ENCODE measurements at places on chromosomes 3 and 15. TPM values are rescaled to one million over a fixed set of nuclear protein-coding genes. Genes with fewer than 3 reads are reported as not detected.
A peak's percentile ranks its signal among the peaks of the same experiment; 100 is the strongest.

DNA sequence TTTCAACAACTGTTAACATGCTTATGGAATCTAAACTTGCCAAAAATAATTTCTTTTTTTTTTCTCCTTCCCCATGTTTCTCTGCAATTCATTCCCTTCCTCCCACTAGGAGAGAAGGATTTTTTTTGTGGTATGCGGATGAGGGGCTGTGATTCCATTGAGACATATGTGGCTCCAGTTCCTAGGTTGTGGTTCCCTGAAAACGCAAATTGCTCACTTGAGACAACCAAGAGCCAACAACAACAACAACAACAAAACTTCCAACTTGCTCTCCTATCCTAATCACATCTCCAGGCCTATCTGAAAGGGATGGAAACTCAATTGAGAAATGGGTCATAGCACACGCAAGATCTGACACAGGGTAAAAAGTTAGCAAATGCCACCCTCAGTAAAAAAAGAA, 406.5 kb upstream of the TGFBR2 start:
- peaks cover 6% of the 10 kb centered on the region for H3K4me1 ChIP-seq
- H3K27ac ChIP-seq: no peak overlapping the region
- H3K4me3 ChIP-seq: no peak overlapping the region
- no peaks in the 10 kb centered on the region for H3K36me3 ChIP-seq
- H3K27me3 ChIP-seq: no peaks in the 10 kb centered on the region
- DNase-seq: no peak

GRCh38 chr3:42803414-42804105, 730 bp downstream of the HIGD1A start:
- peaks cover 2% of the 10 kb centered on the region for H3K27me3 ChIP-seq
- peak overlapping the region; percentile 83 for H3K4me3 ChIP-seq
- H3K4me1 ChIP-seq: peaks cover 3% of the 10 kb centered on the region
- no peaks in the 10 kb centered on the region for H3K36me3 ChIP-seq

- H3K27me3 ChIP-seq: peaks cover 29% of the 10 kb centered on the region
- no peaks in the 10 kb centered on the region for H3K4me1 ChIP-seq
- no peak for DNase-seq
- no peaks in the 10 kb centered on the region for H3K36me3 ChIP-seq
- no peak overlapping the region for H3K27ac ChIP-seq
- H3K4me3 ChIP-seq: no peak overlapping the region
Measured at GRCh38 chr3:100698736-100699135, 10.6 kb upstream of the TFG start.

DNA sequence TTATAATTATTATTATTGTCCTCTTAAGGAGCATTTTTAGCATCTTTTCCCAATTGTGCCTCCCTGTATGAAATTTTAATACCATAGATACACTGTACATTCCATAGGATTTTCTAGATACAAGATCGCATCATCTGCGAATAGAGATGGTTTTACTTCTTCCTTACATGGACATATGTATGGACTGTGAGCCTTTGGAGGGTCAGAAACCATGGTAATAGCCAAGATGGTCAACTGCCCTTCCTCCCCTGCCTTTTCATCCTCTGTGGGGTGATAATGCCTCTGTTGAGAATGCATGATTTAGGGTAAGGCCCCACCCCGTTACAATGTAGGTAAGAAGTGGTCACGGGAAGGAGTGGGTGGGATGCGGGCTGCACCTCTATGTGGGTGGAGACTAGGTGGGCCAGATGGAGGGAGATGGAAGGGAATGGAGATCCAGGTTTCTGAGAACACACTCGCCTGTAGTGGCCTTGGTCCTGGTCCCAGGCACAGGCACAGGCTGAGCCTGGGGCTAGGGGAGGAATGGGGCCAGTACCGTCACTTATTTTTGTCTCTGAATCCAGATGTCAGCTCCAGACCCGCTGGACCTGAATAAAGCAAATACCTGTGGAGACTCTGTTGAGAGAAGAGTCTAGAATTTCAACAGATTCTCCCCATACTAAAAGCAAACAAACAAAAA, 31.7 kb downstream of the GOLGA6A start:
- H3K4me3 ChIP-seq: no peak overlapping the region
- H3K4me1 ChIP-seq: peaks cover 32% of the 10 kb centered on the region
- H3K27ac ChIP-seq: peak overlapping the region; percentile 95
- DNase-seq: no peak

GRCh38 chr3:190124067-190124466, 3.4 kb upstream of the P3H2 start:
- DNase-seq: no peak
- H3K36me3 ChIP-seq: no peaks in the 10 kb centered on the region
- no peak overlapping the region for H3K4me3 ChIP-seq
- peaks cover 7% of the 10 kb centered on the region for H3K4me1 ChIP-seq

GRCh38 chr3:29696311-29696710, 415.4 kb downstream of the RBMS3 start:
- no peaks in the 10 kb centered on the region for H3K36me3 ChIP-seq
- no peak for DNase-seq
- H3K27me3 ChIP-seq: no peaks in the 10 kb centered on the region
- H3K4me1 ChIP-seq: peaks cover 10% of the 10 kb centered on the region

DNA sequence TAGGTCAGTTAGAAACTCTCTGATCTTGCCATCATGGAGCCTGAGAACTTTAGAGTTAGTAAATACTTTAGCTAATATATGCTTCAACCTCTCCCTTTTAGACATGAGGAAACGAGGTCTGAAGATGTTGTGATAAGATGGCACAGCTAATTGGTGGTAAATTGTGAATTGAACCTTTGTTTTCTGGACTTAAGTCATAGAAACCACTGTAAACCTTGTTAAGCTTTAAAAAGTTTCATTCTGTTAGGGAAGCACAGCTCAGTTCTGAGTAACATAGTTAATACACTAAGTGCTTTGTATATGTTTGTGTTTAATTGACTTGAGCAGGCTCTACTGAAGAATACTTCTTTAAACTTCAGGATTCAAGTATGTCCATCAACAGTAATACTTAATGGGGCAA, 108.6 kb downstream of the AKAP13 start:
- peaks cover 2% of the 10 kb centered on the region for H3K36me3 ChIP-seq
- no peak overlapping the region for H3K27ac ChIP-seq
- H3K4me1 ChIP-seq: no peaks in the 10 kb centered on the region
- no peaks in the 10 kb centered on the region for H3K27me3 ChIP-seq

DNA sequence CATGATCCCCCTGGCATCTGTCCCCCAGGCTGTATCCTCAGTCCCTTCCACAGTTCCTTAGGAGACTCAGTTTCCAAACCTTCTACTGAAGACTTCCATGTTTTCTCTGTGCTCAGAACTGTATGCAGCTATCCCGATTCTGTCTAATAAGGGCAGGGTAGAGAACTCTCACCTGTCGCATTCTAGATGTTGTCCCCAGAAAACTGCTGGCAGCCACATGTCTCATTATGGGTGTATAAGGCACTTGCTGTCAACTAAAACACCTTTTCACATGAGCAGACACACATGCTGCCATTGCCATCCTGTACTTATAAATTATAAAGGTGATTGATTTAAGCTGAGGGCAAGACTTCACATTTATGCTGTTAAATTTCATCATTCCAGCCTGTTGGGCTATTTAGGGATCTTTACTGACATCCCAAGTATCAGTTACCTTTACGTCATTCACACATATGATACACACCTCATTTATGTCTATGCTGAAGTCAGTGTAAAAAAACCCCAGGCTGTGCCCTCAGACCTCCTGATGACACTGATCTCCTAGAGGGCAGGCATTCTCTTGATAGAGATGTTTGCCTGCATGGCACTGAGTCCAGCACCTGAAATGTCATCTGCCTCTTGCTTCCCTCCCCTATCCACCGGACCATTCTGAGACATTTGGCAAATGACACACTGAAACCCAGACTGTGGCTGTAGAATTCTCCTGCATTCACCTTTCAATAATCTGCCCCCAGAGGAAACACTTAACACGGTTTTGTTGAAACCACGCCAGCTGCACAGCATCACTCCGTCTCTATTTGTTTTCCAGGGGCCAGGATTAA, 35.8 kb downstream of the BTD start:
- H3K36me3 ChIP-seq: no peaks in the 10 kb centered on the region
- no peak overlapping the region for H3K4me3 ChIP-seq
- peak overlapping the region; percentile 76 for H3K27ac ChIP-seq
- peaks cover 28% of the 10 kb centered on the region for H3K4me1 ChIP-seq
- no peak for DNase-seq

GRCh38 chr15:90707489-90707888, 9.7 kb upstream of the BLM start:
- H3K27me3 ChIP-seq: no peaks in the 10 kb centered on the region
- H3K27ac ChIP-seq: no peak overlapping the region
- H3K4me1 ChIP-seq: no peaks in the 10 kb centered on the region
- H3K36me3 ChIP-seq: no peaks in the 10 kb centered on the region
- no peak for DNase-seq
- H3K4me3 ChIP-seq: no peak overlapping the region

- H3K27ac ChIP-seq: peak overlapping the region; percentile 92
- H3K27me3 ChIP-seq: no peaks in the 10 kb centered on the region
- no peaks in the 10 kb centered on the region for H3K4me1 ChIP-seq
- H3K36me3 ChIP-seq: no peaks in the 10 kb centered on the region
- no peak for DNase-seq
Measured at GRCh38 chr15:98547741-98548138, 100.6 kb upstream of the IGF1R start.

Gene LRTM1
- not detected for total RNA-seq

- DNase-seq: no peak
- H3K4me3 ChIP-seq: no peak overlapping the region
- no peaks in the 10 kb centered on the region for H3K4me1 ChIP-seq
- H3K27ac ChIP-seq: no peak overlapping the region
- no peaks in the 10 kb centered on the region for H3K36me3 ChIP-seq
Measured at GRCh38 chr3:52784931-52785590, 7.7 kb downstream of the ITIH1 start.

DNA sequence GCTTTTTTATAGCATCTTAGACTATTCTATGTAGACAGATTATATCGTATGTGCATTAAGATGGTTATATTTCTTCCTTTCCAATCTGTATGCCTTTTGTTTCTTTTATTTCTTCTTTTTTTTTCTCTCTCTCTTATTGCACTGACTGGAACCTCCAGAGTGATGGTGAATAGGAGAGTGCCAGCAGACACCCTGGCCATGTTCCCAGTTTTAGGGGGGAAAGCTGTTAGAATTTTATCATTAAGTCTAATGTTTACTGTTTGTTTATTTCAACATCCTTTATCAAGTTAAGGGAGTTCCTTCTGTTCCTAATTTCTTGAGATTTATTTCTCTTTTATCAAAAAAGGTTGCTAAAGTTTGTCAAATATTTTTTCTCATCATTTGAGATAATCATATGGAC, 116.6 kb upstream of the LRTM1 start:
- H3K4me1 ChIP-seq: no peaks in the 10 kb centered on the region
- H3K27me3 ChIP-seq: no peaks in the 10 kb centered on the region
- H3K36me3 ChIP-seq: no peaks in the 10 kb centered on the region

Gene SLCO3A1
- 2.2 TPM for total RNA-seq

- H3K4me3 ChIP-seq: no peak overlapping the region
- no peaks in the 10 kb centered on the region for H3K36me3 ChIP-seq
- H3K27me3 ChIP-seq: peaks cover 48% of the 10 kb centered on the region
- no peak overlapping the region for H3K27ac ChIP-seq
- H3K4me1 ChIP-seq: no peaks in the 10 kb centered on the region
Measured at GRCh38 chr3:13272831-13273603, 147.1 kb downstream of the NUP210 start.

GRCh38 chr15:91561371-91562100, 292.0 kb upstream of the SLCO3A1 start:
- H3K27ac ChIP-seq: peak overlapping the region; percentile 33
- peak; percentile 98 for DNase-seq
- H3K4me3 ChIP-seq: no peak overlapping the region
- no peaks in the 10 kb centered on the region for H3K36me3 ChIP-seq
- H3K27me3 ChIP-seq: no peaks in the 10 kb centered on the region

DNA sequence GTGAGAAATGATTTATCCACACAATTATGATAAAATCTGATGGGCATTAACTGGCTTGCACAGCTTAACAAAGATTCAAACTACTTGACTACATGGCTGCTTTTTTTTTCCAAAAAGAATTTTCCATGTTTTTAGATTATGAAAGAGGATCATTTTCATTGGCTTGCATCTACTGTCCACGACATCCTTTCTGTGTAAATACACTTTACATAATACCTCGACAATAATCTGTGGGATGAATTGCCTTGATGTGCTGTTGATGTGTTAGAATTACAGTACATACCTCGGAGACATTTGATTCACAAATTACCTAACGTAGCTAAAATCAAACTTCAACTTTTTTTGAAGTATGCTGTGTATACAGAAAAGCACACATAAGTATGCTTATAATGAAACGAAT, 104.4 kb downstream of the PPP2R3A start:
- peaks cover 3% of the 10 kb centered on the region for H3K36me3 ChIP-seq
- no peak overlapping the region for H3K4me3 ChIP-seq
- DNase-seq: peak; percentile 16
- peaks cover 8% of the 10 kb centered on the region for H3K4me1 ChIP-seq

DNA sequence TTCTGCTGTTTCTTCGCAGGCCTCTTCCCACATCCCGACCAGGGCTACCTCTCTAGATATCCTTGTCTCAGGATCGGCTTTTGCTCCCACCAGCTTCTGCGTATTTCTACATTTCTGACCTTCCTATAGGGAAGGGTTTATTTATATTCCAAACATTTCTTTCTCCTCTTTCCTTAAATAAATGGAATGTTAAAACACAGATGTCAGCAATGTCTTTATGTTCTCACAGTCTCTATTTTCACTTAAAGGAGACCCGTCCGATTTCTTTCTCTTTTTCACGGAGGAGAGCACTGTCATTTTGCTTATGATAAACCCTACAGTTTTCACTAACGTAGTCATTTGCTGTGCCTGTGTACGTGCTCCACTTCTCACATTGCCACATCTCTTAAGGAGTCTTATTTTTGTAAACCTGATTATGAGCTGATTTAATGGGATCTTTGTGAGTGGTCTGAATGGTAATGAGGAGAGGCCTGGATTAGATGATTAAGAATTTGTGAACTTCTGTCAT, 630 bp downstream of the KIF15 start:
- H3K4me1 ChIP-seq: no peaks in the 10 kb centered on the region
- peak overlapping the region; percentile 69 for H3K4me3 ChIP-seq

- H3K4me3 ChIP-seq: no peak overlapping the region
- peaks cover 8% of the 10 kb centered on the region for H3K27me3 ChIP-seq
- H3K4me1 ChIP-seq: peaks cover 2% of the 10 kb centered on the region
- no peak for DNase-seq
- no peaks in the 10 kb centered on the region for H3K36me3 ChIP-seq
Measured at GRCh38 chr15:60086681-60087429, 82.7 kb downstream of the FOXB1 start.

DNA sequence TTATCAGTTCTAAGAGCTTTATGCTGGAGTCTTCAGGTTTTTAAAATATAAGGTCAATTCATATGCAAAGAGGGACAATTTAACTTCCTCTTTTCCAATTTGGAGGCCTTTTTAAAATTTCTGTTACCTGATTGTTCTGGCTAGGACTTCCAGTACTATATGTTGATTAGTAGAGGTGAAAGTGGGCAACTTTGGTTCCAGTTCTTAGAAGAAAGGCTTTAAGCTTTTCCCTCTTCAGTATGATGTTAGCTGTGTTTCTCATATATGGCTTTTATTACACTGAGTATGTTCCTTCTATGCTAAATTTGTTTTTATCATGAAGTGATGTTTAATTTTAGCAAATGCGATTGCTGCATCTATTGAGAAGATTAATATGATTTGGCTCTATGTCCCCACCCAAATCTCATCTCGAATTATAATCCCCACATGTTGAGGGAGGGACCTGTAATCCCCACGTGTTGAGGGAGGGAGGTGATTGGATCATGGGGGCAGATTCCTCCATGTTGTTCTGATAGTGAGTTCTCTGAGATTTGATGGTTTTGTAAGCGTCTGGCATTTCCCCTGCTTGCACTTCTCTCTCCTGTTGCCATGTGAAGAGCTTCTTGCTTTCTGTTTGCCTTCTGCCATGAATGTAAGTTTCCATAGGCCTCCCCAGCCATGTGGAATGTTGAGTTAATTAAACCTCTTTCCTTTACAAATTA, 33.8 kb downstream of the FAIM start:
- H3K36me3 ChIP-seq: no peaks in the 10 kb centered on the region
- H3K27ac ChIP-seq: no peak overlapping the region
- no peak for DNase-seq
- H3K4me1 ChIP-seq: no peaks in the 10 kb centered on the region
- no peak overlapping the region for H3K4me3 ChIP-seq
